ENCODE measurements at places on chromosomes 11 and 22.

DNA sequence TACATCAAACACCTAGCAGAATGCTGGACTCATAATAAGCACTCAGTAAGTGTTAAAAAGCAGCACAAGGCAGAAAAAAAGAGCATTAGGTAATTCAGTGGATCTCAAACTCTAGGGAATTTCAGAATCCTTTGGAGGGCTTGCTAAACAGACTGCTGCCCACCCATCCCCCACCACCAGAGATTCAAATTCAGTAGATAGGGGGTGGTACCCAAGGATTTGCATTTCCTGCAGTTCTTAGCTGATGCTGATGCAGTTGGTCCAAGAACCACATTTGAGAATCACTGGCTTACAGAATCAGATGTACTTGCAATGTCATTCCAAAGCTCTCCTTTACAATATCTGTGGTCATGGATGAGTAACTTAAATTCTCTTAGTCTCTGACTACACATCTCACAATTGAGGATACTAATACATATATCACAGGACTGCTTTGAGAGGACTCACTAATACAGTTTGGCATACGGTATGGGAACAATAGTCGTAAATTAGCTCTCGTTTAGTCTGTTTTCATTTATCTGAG lies 664.5 kb downstream of the KCNA4 start:
- DNase-seq: no peak

GRCh38 chr11:13051257-13051656 lies 42.1 kb downstream of the RASSF10 start:
- DNase-seq: no peak

DNA sequence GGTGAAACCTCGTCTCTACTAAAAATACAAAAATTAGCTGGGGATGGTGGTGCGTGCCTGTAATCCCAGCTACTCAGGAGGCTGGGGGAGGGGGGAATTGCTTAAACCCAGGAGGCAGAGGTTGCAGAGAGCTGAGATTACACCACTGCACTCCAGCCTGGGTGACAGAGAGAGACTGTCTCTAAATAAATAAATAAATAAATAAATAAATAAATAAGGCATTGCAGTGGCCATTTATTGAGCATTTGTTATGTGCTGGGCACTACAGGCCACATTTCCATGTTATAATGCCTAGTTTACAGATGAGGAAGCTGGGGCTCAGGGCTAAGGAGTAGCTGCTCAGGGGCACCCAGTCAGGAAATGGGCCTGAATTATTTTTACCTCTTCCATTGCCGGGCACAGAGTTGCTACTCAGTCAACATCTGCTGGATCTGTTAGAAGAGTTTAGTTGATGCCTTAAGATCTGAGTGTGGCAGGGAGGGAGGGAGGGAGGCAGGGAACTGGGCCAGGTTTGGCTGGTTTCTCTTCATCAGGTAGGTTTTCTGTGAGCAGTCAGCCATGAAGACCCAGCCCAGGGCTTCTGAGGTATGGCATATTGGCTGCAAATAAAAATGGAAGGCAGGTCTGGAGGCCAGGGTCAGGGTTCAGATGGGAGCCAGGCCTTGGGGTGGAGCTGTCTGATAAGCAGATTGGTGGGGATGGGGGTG lies 5.6 kb downstream of the PVALB start:
- no peak for DNase-seq

GRCh38 chr11:62602141-62603071 lies 741 bp upstream of the MTA2 start:
- DNase-seq: no peak

- no peak for DNase-seq
Measured at GRCh38 chr22:42792909-42793847, 63.9 kb downstream of the ARFGAP3 start.

DNA sequence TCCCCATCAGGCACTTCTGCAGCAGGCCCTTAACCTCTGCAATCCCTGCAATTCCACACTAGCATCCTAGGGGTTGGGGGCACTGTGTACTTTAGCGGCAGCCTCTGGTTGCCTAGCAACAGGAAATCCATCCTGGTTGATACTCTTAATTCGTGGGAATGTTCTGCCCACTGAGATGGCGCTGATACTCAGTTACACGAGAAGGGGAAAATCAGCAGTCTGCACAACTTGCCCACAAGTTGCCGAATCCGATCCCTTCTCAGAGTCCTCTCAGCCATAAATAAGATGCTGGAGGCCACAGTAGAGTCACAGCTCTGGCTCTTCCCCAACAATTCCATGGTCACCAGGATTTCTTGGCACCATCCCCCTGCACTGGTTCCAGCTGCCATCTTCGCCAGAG lies 57.6 kb upstream of the CRYBB3 start:
- no peak for DNase-seq

DNA sequence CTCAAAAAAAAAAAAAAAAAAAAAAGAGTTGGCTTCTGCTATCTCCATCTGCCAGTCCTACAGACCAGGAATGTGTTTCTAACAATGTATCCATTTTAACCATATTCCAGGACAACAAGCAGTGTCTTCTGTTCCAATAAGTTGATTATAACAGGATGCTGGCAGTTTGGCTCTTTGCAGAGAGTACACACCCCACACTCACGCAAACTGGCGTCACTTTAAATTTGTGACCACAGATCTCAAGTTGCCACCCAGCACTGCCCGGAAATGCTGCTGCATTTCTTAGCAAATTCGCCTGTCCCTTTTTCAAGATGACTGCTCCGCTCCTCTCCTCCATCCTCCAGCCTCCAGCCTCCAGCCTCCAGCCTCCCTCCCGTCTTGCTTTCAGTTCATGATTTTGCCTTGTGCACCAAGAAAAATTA lies 44.3 kb downstream of the SCGB1A1 start:
- DNase-seq: no peak

- no peak for DNase-seq
Measured at GRCh38 chr11:35190804-35191348, 51.9 kb downstream of the CD44 start.

GRCh38 chr11:86940122-86940777 lies 14.9 kb downstream of the FZD4 start:
- no peak for DNase-seq

DNA sequence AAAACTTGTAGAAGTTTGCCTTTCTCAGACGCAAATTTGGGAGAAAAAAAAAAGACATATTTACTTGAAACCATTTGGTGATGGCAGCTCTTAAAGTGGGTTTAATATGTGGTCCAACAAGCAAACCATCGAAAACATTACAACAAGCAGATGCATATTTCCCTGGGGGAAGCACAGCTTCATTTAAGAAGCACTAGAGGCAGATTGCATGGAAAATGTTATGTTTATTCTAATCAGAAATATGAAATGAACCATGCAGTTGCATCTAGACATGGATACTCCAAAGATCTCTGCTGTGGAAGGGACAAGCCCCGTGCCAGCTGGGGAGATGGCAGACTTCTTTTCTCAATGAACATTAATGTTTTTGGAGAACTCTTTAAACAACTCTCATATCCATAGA lies 57.4 kb upstream of the PARVA start:
- no peak for DNase-seq

- DNase-seq: no peak
Measured at GRCh38 chr11:112509300-112509699, 248.6 kb upstream of the PLET1 start.

DNA sequence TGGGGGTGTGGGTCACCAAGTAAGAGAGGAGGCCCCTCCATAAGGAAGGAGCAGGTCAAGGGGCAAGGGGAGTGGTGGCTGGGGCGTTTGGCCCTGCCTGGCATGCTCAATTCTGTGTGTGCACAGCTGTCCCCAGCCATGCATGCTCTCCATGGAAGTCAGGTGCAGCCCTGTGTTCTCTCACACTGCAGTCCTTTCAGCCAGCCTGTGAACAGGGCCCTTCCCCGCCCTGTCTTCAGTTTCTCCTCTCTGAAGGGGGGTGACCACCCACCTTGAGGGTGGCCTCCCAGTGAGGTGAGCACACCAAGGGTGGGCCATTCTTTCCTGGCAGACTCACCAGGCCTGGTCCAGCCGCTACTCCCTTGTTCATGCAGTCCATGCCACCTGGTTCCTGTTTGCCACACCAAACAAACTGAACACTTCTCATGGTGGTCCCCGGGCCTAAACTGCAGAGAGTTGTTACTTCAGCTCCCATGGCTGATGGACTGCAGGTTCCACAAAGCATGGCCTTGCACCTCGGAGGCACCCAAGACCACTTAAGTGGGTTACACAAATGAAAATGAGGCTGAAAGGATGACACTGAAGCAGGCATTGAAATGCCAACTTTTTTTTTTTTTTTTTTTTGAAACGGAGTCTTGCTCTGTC lies 1.7 kb upstream of the CHCHD10 start:
- DNase-seq: no peak

- DNase-seq: peak; percentile 42
Measured at GRCh38 chr11:46332568-46333393, 14.5 kb upstream of the DGKZ start.

- DNase-seq: no peak
Measured at GRCh38 chr11:2139621-2140337, 590 bp upstream of the IGF2 start.

DNA sequence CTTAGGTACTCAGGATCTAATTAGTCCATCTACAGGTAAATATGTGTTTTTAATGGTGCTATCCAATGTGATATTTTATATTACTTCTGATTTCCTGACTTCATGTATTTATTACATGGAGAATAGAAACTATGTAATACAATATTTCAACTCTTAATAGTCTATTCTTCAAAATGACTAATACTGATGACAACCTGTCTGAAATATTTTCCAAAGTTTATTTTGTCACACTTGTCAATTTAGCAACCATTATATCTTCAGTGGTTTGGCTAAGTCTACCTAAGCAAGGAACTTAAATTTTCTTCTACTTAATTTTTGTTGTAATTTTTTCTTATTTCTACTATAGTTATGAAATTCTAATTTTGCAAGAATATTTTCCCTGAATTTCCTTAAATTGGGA lies 55.0 kb upstream of the CNTN5 start:
- no peak for DNase-seq

DNA sequence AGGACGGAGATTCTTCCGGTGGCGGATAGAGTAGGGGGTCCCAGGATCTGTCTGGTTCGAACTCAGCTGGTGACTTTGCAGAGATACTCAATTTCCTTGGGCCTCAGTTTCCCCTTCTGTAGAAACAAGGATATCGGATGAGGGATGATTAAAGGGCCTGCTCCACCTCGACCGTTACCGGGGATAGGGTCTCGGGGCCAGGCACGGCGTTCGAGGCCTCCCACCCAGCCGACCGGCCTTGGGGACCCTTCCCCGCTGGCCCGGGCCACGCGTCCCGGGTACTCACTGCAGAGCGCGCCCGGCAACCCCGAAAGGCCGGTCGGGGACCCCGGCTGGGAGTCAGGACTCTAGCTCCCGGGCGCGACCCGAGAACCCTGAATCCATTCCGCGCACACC lies 321 bp downstream of the RHBDD3 start:
- no peak for DNase-seq

DNA sequence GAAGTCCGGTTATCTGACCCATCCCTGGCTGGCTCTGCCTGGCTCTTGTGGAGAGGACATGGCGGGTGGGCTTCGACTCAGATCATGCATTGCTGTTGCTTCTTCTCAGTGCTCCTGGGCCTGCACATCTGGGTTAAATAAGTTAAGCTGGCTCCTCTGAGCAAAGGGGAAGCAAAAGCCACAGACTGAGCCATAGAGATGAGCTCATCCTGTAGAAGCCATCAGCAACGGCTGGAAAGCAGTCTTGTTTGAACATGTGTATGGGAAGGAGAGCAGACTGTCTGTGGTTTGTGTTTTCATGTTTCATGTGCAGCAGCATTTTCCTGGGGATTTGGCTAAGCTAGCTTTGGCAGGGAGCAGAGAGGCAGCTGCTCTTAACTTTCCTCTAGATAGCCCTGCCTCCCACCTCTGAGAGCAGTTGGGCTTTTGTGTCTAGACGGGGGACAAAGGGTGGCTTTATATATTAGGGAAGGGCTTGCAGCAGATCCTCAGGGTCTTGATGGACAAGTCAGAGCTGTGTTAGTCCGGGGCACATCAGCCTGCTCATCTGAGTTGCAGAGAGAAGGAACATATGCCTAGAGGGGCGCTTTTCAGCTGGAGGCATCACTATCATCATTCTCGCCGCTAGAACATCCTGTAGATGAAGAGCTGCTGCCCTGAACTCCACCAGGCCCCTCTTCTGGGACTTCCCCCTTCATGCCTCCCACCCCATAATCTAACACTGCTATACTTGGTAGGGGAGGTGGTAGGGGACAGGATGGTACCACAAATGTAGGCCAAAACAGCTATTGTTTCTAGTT lies 14.9 kb downstream of the DCPS start:
- DNase-seq: no peak

GRCh38 chr22:27130906-27131305 lies 473.5 kb downstream of the MIAT start:
- no peak for DNase-seq

- DNase-seq: no peak
Measured at GRCh38 chr11:97289823-97290222, 900.0 kb downstream of the JRKL start.

DNA sequence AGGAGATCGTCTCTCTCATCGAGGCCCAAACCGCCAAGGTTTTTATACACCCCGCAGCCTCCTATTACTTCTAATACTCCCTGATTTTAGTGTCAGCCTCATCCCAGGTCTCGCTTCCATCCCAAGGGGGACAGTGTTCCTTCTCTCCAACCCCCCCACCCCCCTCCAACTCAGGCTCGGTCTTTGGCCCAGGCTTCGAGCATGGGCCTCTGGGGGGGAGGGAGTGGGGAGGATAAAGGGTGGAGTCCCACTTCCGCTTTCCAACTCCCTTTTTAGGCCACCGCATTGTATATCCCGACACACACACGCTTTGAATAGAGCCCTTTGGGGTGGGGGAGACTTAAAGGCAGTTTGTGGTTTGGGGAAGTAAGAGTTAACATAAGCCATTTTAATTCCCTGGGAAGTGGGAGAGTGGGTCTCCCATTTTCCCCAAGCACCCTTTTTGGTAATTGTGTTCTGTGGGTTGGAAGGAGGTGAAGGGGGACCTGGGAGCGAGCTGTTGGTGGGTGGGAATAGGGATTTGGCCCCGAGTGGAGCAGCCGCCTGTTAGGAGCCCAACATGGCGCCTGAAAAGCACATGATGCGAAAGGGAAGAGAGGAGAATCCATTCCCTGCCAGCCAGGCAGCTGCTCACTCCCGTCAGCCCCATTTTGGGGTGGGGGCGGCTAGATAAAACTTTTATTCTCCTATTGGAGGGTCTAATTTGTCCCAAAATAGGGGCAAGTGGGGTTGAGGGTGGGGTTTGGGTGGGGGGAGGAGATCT lies 844 bp downstream of the PCF11 start:
- DNase-seq: peak; percentile 9

DNA sequence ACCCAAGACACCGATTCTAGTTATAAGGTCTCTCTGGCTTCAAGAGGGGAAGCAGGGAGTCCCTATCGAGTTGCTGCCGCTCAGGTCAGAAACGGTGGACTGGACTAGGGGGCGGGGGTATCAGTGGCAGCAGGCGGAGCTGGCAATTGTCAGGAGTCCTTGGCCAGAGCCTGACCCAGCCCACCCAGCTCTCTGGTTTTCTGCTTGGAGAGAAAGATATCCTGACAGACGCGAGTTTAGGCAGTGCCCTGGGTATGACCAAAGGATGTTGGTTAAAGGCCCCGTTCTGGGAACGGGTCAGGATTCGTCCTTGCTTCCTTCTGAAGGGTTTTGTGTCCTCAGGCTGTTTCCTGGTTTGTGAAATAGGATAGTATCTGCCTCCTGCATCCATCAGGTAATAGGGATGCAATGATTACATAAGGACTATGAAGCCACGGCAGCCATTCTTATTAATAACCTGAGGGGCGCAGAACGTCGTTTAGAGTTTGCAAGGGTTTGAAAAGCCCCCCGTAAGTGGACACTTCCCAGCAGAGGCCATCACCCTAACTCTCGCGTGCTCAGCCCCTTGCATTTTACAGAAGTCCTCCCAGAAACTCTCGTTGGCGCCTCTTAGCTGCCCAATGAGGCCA lies 700 bp upstream of the DEPDC5 start:
- DNase-seq: no peak

- no peak for DNase-seq
Measured at GRCh38 chr11:37861671-37862070, 1263.6 kb upstream of the RAG2 start.

GRCh38 chr22:27381552-27381951 lies 420.0 kb downstream of the MN1 start:
- DNase-seq: no peak

All from stimulated activated CD8-positive, alpha-beta memory T cell treated with anti-CD3 and anti-CD28 coated beads, Interleukin-15, amount 100 ng/mL, for 4 hours (primary cell).